Osteocyte (in vitro differentiated cells): ENCODE measurements at places on chromosomes 7 and 10. TPM values are rescaled to one million over a fixed set of nuclear protein-coding genes. Genes with fewer than 3 reads are reported as not detected.

GRCh38 chr10:116336866-116337265 lies 12.6 kb downstream of the CCDC172 start:
- peaks cover 30% of the 10 kb centered on the region for H3K27me3 ChIP-seq
- no peak overlapping the region for H3K4me3 ChIP-seq
- no peak overlapping the region for H3K27ac ChIP-seq
- DNase-seq = no peak
- H3K4me1 ChIP-seq = no peaks in the 10 kb centered on the region

Gene GSAP
- 0.83 and 0.84 TPM in 2 replicates for total RNA-seq

- no peak for DNase-seq
- H3K4me1 ChIP-seq = no peaks in the 10 kb centered on the region
- H3K27me3 ChIP-seq = no peaks in the 10 kb centered on the region
- H3K27ac ChIP-seq = no peak overlapping the region
These were observed 36.3 kb downstream of the GARS1 start for GRCh38 chr7:30630986-30631385.

GRCh38 chr10:19904202-19904661 lies 88.0 kb downstream of the PLXDC2 start:
- H3K27me3 ChIP-seq = no peaks in the 10 kb centered on the region
- no peak overlapping the region for H3K4me3 ChIP-seq
- no peaks in the 10 kb centered on the region for H3K36me3 ChIP-seq

DNA sequence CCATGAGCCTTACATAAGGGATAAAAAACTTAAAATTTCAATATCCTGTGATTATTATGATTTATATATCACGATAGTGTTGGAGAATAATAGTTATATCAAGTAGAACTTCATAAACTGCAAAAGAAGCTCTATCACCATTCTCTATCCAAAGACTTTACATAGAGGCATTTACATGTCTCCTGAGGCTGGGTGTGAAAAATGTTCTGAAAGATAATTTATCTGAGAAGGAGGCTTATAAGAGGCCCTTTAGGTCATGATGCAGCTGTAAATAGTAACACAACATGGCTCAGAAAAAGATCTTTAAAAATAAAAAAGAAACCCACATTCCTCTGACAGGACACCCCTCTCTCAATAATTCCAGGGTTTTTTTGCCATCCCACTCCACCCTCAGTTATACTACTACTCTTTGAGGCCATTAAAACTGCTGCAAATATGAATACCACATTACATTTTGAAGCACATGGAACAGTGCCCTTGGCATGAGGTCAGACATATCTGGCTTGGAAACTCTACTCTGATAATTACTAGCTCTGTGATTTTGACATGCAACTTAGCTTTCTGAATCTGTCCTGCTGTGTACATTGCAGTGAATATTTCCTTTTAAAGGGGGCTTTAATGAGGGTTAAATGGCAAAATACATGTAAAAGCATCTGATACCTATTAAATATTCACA lies 55.5 kb downstream of the SLC16A12 start:
- no peak for DNase-seq
- no peaks in the 10 kb centered on the region for H3K27me3 ChIP-seq
- no peak overlapping the region for H3K4me3 ChIP-seq

Gene C7orf33
- total RNA-seq = not detected in 2 replicates

DNA sequence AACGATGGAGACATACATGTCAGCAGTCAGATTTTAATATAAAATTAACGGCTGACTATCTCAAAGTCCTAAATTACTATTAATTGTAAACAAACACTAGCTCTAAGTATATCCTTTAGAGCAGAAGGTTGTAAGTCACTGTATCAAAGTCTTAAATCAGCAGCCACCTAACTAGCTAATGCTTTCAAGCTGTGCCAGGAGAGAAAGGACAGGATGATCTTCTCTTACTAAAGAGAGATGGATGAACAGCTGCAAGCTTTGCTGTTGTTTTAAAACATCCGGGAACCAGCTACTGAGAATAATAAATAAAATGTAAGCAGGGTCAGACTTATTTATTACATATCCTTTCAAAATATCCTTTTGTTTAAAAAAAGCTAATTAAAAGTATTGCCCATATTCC lies 24.0 kb upstream of the ABLIM1 start:
- H3K27me3 ChIP-seq = no peaks in the 10 kb centered on the region
- H3K4me3 ChIP-seq = no peak overlapping the region
- no peak overlapping the region for H3K27ac ChIP-seq
- no peaks in the 10 kb centered on the region for H3K36me3 ChIP-seq
- DNase-seq = no peak
- peaks cover 55% of the 10 kb centered on the region for H3K4me1 ChIP-seq

GRCh38 chr10:91163269-91163868 lies 57.1 kb upstream of the PCGF5 start:
- peak overlapping the region; percentile 59 for H3K27ac ChIP-seq
- H3K4me3 ChIP-seq = peak overlapping the region; percentile 80
- DNase-seq = peak; percentile 86
- no peaks in the 10 kb centered on the region for H3K36me3 ChIP-seq
- peaks cover 15% of the 10 kb centered on the region for H3K4me1 ChIP-seq
- no peaks in the 10 kb centered on the region for H3K27me3 ChIP-seq

DNA sequence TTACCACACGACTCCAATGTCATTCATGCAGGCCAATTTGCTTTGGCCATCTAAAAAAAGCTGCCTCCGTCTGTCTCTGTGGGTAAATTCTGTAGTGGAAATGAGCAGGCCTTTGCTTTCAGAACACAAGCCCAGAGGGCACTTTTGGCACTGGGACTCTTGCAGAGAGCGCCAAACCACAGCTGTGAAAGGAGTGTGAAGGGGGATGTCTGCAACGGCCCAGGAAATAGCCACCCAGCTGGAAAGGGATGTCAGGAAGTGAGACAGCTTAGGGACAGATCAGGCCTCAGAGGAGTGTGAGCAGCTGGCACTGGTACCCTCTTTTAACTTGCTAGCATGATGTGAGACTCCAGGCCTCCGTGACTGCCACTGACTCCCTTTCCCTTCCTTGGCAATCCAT lies 152.4 kb downstream of the DKK1 start:
- no peak overlapping the region for H3K4me3 ChIP-seq
- DNase-seq = no peak
- peaks cover 12% of the 10 kb centered on the region for H3K4me1 ChIP-seq

DNA sequence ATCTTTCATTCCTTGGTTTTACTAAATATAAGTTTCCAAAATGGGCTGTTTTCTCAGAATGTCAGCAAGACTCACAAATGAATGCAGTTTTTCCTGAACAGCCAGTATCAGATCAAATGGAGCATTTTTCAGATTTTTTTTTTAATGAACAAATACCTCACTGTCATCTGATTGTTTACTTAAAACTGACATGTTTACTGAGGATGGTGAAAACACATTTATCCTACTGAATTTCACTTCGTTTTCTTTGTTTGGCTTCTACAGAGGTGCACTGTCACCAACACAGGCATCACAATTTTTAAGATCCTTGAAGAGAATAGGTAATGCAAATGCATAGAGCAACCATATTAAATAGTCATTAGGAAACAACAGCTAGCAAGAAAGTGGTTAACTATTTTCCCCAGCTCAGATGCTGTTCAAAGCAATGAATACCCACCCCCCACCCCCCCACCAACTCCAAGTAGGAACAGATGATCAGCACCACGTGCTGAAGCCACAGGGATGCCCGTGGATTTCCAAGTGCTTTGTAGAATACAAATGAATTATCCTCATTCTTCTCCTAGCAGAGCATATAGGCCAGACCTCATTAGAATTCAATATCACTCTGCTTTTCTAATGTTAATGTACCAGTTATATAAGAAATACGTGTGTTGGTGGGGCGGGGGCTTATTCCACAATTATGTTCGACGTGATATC lies 205.9 kb downstream of the SKAP2 start:
- peaks cover 79% of the 10 kb centered on the region for H3K27me3 ChIP-seq
- no peaks in the 10 kb centered on the region for H3K4me1 ChIP-seq
- H3K4me3 ChIP-seq = no peak overlapping the region
- H3K36me3 ChIP-seq = no peaks in the 10 kb centered on the region
- no peak for DNase-seq

GRCh38 chr10:18689498-18689897 lies 30.3 kb downstream of the ARL5B start:
- H3K4me3 ChIP-seq = no peak overlapping the region
- H3K4me1 ChIP-seq = no peaks in the 10 kb centered on the region
- no peak overlapping the region for H3K27ac ChIP-seq

Gene BAIAP2L1
- 8.6 and 10.9 TPM in 2 replicates for total RNA-seq

GRCh38 chr7:151756076-151756731 lies 120.7 kb downstream of the PRKAG2 start:
- no peak overlapping the region for H3K4me3 ChIP-seq
- DNase-seq = no peak
- peaks cover 66% of the 10 kb centered on the region for H3K4me1 ChIP-seq
- H3K27me3 ChIP-seq = no peaks in the 10 kb centered on the region
- H3K36me3 ChIP-seq = no peaks in the 10 kb centered on the region

Gene TAS2R39
- not detected in 2 replicates for total RNA-seq

DNA sequence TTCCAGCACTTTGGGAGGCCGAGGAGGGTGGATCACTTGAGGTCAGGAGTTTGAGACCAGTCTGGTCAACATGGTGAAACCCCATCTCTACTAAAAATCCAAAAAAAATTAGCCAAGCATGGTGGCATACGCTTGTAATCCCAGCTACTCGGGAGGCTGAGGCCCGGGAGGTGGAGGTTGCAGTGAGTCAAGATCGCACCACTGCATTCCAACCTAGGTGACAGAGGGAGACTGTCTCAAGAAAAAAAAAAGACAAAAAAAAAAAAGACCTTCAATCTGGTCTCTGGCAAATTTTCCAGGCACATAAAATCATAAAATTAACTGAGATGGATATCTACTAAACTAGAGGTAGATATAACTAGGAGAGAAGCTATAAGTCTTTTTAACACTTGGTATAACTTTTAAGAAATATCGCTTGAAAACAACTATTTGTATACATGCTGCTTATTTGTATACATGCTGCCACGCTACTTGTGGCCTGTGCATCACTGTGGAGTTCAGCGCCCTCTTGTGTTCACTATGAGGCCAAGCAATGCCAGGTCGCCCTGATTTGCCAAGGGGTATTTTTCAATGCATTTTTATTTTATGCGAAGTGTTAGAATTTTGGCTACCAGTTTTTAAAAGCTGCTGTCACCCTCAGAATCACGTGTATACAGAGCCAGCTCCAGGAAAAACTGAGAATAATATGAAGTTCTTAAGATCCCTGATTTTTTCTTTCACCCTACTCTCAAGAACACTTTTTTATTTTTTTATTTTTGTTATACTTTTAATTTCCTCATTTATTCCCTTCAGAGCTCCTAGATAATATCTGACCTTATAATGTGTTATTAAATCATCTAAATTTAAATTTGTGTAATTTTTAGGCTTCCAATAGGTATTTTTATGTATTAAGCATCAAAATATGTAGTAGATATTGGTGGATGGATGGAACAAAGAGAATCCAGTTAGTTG lies 26.7 kb downstream of the CYCS start:
- DNase-seq = no peak
- peaks cover 16% of the 10 kb centered on the region for H3K27me3 ChIP-seq
- H3K36me3 ChIP-seq = no peaks in the 10 kb centered on the region
- H3K27ac ChIP-seq = no peak overlapping the region

- H3K27me3 ChIP-seq = no peaks in the 10 kb centered on the region
- no peak overlapping the region for H3K4me3 ChIP-seq
- H3K27ac ChIP-seq = no peak overlapping the region
- no peaks in the 10 kb centered on the region for H3K36me3 ChIP-seq
- H3K4me1 ChIP-seq = no peaks in the 10 kb centered on the region
These were observed 400.1 kb upstream of the ETV1 start for GRCh38 chr7:14389595-14389994.

DNA sequence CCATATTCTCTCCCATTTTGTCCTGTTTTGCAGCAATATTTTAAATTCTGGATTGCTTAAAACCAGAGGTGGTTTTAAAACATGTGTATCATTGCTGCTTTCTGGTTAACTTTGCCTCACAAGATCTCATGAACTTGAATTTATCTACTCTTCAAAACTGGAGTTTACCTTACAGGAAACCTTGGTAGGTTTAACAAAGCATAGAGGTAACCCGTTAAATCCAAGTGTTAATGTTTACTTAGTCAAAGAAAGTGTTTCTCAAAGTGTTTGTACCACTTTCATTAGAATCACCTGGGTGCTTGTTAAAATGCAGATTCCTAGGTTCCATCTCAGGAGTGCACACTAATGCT lies 44.0 kb upstream of the VDAC2 start:
- H3K4me3 ChIP-seq = no peak overlapping the region
- H3K4me1 ChIP-seq = peaks cover 11% of the 10 kb centered on the region
- H3K27me3 ChIP-seq = no peaks in the 10 kb centered on the region
- H3K36me3 ChIP-seq = peaks cover 22% of the 10 kb centered on the region

- no peak within 1 kb of the TSS for H3K27ac ChIP-seq
- H3K36me3 ChIP-seq = no peaks in the 10 kb centered on the region
- peaks cover 7% of the 10 kb centered on the region for H3K27me3 ChIP-seq
- H3K4me3 ChIP-seq = peak within 1 kb of the TSS; percentile 94
These were observed at the start of gene KCND2 for GRCh38 chr7:120272701-120273475. Gene KCND2, plus strand, starts transcription at chr7:120273175.

Gene TEX47
- total RNA-seq = not detected in 2 replicates

- H3K36me3 ChIP-seq = peaks cover 21% of the 10 kb centered on the region
- no peak for DNase-seq
- no peaks in the 10 kb centered on the region for H3K27me3 ChIP-seq
- no peaks in the 10 kb centered on the region for H3K4me1 ChIP-seq
These were observed 78.4 kb downstream of the INSYN2A start for GRCh38 chr10:127118034-127118433.

DNA sequence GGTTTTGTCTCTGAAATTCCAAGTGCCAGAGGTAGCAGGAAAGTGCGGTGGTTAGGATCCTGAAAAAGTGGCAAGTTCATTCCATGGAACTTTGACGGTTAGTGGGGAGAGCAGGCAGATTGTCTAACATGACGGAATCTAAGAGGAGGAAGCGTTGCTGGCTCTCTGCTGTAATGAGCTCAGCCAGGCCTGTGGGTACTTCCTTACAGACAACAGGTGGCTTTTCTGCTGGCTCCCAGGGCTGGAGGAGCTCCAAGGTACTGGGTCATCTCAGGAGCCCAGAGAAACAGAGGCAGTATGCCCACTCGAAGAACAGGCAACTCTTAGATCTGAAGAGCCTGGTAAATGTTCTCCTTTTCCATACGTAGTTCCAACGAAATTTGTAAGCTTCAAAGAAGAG lies 3.1 kb upstream of the AIFM2 start:
- H3K4me3 ChIP-seq = no peak overlapping the region
- H3K27me3 ChIP-seq = no peaks in the 10 kb centered on the region
- peaks cover 13% of the 10 kb centered on the region for H3K36me3 ChIP-seq
- no peak for DNase-seq

DNA sequence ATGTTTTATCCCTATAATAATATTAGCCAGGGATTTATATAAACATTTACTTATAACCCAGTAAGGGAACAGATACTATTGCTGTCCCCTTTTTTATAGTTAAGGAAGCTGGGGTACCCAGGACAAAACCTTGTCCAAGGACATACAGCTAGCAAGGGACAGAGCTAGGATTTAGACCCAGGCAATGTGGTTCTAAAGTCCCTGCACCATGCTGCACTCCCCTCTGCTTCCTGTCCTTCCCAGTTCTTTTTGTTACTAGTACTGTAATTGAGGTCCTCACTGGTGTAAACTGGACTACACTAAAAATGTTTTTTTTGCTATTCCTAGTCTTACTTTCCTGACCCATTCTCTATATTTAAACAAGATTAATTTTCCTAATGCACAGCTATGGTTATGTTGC lies 16.6 kb downstream of the KLHDC10 start:
- DNase-seq = no peak
- peaks cover 13% of the 10 kb centered on the region for H3K4me1 ChIP-seq
- H3K36me3 ChIP-seq = peaks cover 7% of the 10 kb centered on the region
- no peaks in the 10 kb centered on the region for H3K27me3 ChIP-seq
- H3K27ac ChIP-seq = no peak overlapping the region

Gene GATA3
- not detected in 2 replicates for total RNA-seq

Gene FAM13C
- 2.3 and 3.2 TPM in 2 replicates for total RNA-seq
